ENCODE measurements at places on chromosomes 13 and 19.

DNA sequence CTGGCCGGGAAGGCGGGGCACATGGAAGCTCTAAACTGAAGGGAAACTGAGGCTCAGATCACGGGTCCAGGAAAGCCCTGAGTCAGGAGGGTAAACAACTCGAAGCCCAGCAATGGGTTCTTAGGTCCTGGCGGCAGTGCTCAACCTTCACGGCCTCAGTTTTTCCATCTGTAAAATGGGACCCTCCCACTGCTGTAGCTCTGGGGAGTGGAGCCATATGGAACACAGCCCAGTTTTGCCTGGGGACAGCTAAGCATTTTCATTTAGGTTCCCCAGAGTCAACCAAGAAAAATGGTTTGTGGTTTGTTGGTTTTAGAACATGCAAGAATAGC, 30.4 kb downstream of the CEBPG start:
- DNase-seq: no peak

GRCh38 chr13:51636349-51636890, 52.2 kb downstream of the WDFY2 start:
- DNase-seq: no peak

DNA sequence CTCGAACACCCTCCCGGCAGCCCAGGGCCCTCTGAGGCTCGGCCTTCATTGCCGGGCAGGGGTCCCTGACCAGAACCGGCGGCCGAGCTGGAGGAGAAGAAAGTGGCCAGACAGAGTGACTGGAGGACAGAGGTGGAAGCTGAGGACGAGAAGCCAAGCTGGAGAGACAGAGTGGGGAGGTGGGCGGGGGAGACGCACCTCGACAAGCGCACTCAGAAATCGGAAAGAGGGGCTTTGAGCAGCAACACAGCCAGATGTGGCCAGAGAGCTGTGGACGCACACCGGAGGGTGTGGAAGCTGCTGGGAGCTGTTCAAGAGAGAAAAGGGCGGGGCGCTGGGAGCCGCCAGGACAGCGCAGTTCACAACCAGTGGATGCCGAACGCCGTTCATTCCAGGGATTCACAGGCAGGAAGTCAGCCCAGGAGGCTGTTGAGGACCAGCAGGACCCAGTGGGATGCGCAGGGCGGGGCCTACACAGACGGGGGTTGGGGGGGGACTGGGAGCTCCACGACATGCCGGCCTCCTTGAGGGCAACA, 28.2 kb upstream of the C13orf46 start:
- no peak for DNase-seq

- DNase-seq: no peak
Measured at GRCh38 chr13:114032126-114032799, 58.4 kb upstream of the C13orf46 start.

- DNase-seq: no peak
Measured at GRCh38 chr19:2820112-2820702, 539 bp downstream of the ZNF554 start.
